ENCODE measurements at places on chromosomes 7 and 10.

GRCh38 chr7:9891056-9891455 lies 1082.6 kb upstream of the PHF14 start:
- H3K4me3 ChIP-seq = no peak overlapping the region
- no peaks in the 10 kb centered on the region for H3K4me1 ChIP-seq
- no peak for DNase-seq
- no peaks in the 10 kb centered on the region for H3K36me3 ChIP-seq
- H3K27me3 ChIP-seq = no peaks in the 10 kb centered on the region

- H3K4me1 ChIP-seq = no peaks in the 10 kb centered on the region
- DNase-seq = no peak
- H3K27ac ChIP-seq = no peak overlapping the region
- no peaks in the 10 kb centered on the region for H3K27me3 ChIP-seq
- H3K36me3 ChIP-seq = no peaks in the 10 kb centered on the region
These were observed 59.8 kb downstream of the SLC18A2 start for GRCh38 chr10:117300671-117301070.

- no peak overlapping the region for H3K27ac ChIP-seq
- H3K4me1 ChIP-seq = no peaks in the 10 kb centered on the region
- H3K4me3 ChIP-seq = no peak overlapping the region
- no peaks in the 10 kb centered on the region for H3K27me3 ChIP-seq
- H3K36me3 ChIP-seq = no peaks in the 10 kb centered on the region
These were observed 60.4 kb downstream of the TPST1 start for GRCh38 chr7:66265566-66265965.

GRCh38 chr10:99611326-99611725 lies 8.9 kb downstream of the SLC25A28 start:
- H3K27me3 ChIP-seq = no peaks in the 10 kb centered on the region
- no peak for DNase-seq
- H3K27ac ChIP-seq = no peak overlapping the region
- no peaks in the 10 kb centered on the region for H3K4me1 ChIP-seq

DNA sequence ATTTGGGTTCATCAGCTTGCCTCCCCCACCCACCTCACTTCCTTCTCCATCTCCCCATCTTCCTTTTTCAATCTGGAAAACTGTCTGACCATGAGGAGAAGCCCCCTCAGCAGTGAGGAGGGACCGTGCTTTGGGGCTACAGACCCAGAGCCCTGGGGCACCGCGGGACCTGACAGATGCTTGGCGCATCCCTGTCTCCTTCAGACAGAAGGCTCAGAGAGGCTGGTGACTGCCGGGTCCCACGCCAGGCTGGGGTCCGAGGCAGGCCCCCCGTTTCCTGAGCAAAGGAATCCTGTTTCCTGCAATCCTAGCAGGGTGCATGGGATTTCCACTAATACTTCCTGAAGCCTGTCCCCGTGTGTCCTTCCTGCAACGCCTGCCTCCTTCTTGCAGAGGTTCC lies 147.0 kb downstream of the FANK1 start:
- H3K4me3 ChIP-seq = no peak overlapping the region
- no peak overlapping the region for H3K27ac ChIP-seq
- no peaks in the 10 kb centered on the region for H3K27me3 ChIP-seq

GRCh38 chr7:154928136-154929005 lies 74.6 kb downstream of the PAXIP1 start:
- no peaks in the 10 kb centered on the region for H3K27me3 ChIP-seq
- H3K4me1 ChIP-seq = peaks cover 24% of the 10 kb centered on the region
- DNase-seq = peak; percentile 48
- H3K4me3 ChIP-seq = peak overlapping the region; percentile 74
- H3K27ac ChIP-seq = peak overlapping the region; percentile 85
- peaks cover 2% of the 10 kb centered on the region for H3K36me3 ChIP-seq

DNA sequence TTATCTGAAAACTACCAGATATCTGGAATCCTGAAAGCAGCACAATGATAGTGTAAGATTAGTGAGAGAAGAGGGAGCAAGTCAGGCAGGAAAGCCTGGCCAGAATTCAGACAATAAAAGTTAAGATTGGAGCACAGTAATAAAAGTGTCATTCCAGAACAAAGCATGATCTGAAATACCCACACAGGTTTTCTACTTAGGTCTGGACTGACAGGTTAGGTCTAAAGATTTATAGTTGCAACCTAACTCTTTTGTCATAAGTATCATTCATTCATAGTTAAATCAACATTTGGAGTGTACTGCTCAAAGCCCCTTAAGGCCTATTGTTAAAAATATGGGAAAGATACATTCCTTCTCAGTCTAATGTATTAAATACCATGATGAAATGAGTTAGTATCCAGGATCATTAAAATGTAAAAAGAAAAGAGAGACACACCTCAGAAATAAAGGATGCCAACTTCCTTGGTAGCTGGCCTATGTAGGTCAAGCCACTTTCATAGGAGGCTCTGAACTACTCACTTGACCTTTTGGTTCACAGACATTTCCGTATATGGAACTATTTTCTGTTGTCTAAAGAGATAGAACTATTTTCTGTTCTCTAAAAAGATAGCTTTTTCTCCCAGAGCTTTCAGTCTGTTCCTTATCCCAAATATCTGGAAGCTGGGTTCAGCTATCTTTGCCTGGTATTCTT lies 105.2 kb downstream of the FAS start:
- no peaks in the 10 kb centered on the region for H3K4me1 ChIP-seq
- H3K36me3 ChIP-seq = no peaks in the 10 kb centered on the region
- H3K4me3 ChIP-seq = no peak overlapping the region
- no peak overlapping the region for H3K27ac ChIP-seq
- no peaks in the 10 kb centered on the region for H3K27me3 ChIP-seq

DNA sequence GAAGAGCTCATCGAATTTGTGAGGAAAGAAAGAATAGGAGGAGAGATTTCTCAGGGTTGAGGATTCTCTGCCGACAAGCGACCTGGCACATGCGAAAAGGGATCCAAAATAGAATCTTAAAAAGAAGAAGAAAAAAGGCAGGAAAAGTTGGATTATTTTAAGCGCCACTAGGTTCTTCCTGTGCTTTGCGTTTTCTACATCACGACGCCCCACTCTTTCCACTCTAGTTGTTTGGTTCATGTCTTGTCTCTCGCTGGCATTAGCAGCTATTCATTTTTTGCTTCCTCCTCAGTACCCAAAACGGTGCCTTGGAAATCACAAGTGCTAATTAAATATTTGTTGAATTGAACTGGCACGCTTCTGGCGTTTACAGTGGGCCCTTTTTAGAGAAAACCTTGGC lies 674 bp upstream of the FRA10AC1 start:
- DNase-seq = no peak
- H3K27me3 ChIP-seq = no peaks in the 10 kb centered on the region
- H3K4me3 ChIP-seq = peak overlapping the region; percentile 98
- no peaks in the 10 kb centered on the region for H3K36me3 ChIP-seq
- peak overlapping the region; percentile 73 for H3K27ac ChIP-seq
